ENCODE measurements at places on chromosomes 4 and X. TPM values are rescaled to one million over a fixed set of nuclear protein-coding genes. Genes with fewer than 3 reads are reported as not detected.

DNA sequence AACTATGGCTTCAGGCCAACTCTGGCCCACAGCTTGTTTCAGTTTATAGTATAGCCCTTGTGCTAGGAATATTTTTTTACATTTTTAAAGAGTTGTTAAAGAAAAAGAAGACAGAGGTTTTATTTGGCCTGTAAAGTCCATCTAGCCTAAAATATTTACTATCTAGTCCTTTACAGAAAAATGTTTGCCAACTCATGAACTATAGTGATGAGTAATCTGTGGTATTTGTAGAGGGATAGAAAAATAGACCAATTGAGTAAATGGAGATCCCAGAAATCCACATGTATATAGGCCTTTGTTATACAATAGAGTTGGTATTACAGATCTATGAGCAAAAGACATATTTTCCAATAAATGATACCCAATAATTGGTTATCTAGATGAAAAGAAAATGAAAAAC is 288.7 kb downstream of the PRDM5 start:
- DNase-seq: no peak

- no peak for DNase-seq
Measured at GRCh38 chrX:120238933-120239332, 11.7 kb upstream of the ZBTB33 start.

The ATP6AP2 gene
- 161 TPM for total RNA-seq

DNA sequence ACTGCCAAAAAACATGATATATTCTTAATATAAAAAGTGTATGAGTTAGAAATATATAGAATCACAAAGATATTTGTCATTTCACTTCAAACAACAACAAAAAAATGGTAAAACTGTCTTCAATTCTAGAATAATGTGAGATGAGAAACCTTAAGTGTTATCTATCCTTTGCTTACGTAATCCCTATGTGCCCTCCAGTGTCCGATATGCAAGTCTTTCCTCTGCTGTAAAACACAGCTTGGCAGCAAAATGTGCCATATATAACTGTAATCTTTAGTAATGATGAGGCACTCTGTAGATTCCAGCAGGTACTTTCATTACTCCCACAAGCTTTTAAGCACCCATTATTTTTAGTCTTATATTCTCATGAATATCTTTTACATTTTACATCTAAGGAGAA is 555.1 kb upstream of the FRG1 start:
- DNase-seq: no peak

DNA sequence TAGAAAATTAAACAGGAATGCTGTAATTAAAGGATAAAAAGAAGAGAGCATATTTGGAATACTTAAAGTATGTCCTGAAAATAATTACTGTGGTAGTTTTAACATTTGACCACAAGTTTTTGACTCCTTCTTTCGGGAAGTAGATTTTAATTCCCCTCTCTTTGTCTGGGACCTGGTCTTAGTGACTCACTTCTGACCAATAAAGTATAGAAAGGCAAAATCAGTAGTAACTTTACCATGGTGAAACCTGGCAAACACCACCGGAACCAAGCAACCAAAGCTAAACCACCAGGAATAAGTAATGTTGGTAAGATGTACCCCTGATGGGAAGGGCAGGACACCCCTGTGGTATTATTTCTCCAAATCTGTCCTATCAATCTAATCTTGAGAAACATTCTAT is 314.8 kb downstream of the PDHA2 start:
- DNase-seq: no peak

DNA sequence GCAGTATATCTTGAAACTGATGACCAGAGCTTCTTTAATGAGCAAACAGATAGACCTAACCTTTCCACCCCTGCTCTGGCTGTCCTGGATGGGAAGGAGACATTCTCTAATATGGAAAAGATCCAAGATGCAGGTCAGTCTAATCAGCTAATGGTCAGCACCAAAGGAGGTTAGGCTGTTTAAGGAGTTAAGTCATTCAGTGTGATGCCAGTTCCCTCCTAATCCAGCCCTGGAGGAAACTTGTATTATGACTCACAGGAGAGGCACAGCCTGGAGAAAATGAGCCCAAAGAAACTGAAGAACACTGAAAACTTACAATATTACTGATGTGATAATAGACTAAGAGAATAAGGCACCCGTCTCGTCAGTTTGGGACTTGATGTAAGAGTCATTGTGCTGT is 323.0 kb downstream of the HNRNPD start:
- no peak for DNase-seq

- no peak for DNase-seq
Measured at GRCh38 chr4:68466185-68466584, 18.9 kb downstream of the TMPRSS11E start.
